ENCODE measurements at places on chromosomes 11 and 22.

- no peak for DNase-seq
Measured at GRCh38 chr11:45179686-45180178, 33.3 kb downstream of the PRDM11 start.

DNA sequence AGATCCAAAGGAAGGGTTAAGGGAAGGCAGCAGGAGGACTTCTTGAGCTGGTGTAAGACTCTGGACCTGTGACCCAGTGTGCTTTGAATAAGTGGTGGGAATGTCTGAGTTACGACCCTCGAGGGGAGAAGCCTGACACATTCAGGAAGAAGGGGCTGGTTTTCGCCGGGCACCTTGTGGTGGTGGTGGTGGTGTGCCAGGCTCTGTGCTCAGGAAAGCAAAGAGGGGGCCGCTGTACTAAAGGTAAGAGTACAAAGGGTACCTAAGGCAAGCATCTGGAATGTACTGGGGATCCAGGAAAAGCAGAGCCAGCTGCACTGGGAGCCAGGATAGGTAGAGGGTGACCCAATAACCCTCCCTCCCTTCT is 6.3 kb downstream of the KLHL35 start:
- DNase-seq: no peak

DNA sequence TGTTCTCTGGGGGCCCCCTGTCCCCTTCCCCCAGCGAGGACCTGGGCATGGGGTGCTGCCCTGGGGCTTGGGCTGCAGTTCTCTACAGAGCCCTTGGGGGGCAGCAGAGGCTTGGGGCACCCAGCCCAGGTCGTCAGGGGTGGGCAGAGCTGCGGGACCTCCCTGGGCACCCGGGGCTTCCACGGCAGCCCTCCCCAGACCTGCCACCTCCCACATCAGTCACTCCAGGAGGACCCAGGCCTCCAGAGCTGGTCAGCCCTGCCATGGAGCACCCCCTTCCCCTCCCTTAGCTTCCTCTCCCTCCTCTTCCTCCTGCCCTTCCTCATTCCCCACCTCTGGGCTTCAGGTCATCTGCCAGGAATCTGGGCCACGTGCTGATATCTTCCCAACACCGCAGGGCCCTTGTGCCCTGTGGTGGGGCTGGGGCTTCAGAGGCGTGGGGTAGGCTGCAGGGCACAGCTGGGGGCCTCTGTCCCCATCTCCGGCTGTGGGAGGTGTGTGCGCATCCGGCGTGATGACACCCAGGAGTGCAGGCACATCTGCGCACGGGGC is 5.8 kb downstream of the TSPAN4 start:
- DNase-seq: peak; percentile 41

DNA sequence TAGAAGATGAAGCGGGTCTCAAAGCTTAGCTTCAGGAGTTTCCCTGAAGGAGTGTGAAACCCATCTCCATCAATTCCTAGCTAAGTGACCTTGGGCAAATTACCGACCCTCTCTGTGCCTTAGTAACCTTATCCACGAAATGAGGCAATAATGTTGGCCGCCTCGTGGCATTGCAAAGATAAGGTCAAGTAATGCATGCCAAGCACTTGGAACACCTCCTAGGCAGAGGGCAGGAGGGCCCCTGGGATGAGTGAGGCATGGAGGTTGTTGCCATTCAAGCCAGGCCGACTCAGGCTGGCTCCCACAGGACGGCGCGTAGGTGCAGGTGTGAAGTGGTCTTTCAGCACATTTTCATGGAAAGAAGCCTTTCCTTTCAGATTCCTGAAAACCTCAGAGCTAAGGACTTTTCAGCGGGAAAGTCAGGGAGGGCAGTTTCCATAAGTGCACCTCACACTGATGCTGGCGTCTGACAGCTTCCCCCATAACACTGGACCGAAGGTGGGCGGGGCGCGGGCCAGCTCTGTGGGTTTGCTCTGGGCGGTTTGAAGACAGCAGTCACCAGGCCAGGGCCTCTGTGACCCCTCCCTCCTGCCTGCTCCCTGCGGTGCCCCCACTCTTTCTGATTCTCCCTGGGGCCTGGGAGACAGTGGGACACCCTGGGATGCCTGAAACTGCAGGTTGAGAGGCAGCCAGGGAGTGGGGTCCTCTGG is 25.2 kb downstream of the RPS6KA4 start:
- DNase-seq: no peak

DNA sequence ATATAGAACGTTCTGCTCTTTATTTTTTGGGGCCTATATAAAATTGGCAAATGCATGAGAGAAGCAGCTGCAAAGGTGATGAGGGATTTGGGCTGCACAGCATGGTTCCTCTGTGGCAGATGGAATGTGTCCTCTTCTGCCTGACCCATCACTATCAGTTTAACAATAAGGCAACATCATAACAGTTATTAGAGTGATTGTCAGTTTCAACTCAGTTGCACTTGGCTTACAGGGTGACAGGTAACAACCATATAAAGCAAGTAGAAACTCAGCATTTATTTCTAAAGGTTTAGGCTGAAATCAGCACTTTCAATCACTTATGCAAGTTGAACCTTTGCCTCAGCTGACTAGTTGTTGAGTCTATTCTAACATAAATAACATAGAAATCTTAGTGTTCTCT is 935.4 kb upstream of the CHORDC1 start:
- no peak for DNase-seq

- no peak for DNase-seq
Measured at GRCh38 chr22:47340851-47341436, 578.5 kb downstream of the TBC1D22A start.

DNA sequence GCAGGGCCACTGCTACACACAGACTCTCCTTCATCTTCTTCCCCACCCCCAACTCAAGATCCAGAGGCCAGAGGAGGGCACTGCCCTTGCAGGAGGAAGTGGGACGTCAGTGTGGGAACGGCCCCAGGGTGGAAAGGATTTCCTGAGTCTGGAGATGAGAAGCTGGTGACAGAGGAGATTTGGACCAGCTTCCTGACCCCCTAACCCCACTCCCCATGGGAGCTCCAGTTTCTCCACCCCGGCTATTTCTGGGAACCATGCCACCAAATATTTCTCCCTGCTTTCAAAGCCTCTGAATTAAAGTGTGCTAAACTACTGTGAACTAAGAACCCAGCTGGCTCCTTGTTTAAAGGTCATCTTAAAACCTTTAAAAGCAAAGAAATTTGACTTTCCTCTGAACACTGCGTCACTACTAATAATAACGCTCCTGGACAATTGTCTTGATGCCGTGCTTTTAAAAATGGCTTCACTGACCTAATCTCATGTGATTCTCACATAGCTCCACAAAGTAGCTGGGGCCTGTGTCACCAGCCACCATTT is 46.6 kb downstream of the CWC15 start:
- no peak for DNase-seq

- DNase-seq: no peak
Measured at GRCh38 chr11:116535994-116536393, 236.8 kb downstream of the BUD13 start.

DNA sequence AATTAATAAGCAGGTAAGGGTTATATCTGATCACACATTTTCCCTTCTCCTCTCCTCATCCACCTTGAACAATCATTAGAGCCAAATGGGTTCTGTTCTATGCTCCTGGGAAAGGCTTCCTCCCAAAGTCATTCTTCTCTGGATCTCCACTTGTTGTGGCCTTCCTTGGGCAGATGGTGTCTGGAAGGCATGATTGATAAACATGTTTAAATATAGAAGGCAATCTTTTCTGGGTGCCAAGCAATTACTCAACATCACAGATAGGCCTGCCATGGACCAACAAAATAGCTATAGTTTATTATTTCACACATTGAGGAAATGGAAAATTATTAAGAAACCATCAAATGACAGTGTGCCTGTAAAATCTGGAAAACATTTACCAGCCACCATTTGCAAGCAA is 73.5 kb downstream of the KCNA4 start:
- no peak for DNase-seq

- no peak for DNase-seq
Measured at GRCh38 chr22:50398831-50399648, 55.9 kb downstream of the PPP6R2 start.

DNA sequence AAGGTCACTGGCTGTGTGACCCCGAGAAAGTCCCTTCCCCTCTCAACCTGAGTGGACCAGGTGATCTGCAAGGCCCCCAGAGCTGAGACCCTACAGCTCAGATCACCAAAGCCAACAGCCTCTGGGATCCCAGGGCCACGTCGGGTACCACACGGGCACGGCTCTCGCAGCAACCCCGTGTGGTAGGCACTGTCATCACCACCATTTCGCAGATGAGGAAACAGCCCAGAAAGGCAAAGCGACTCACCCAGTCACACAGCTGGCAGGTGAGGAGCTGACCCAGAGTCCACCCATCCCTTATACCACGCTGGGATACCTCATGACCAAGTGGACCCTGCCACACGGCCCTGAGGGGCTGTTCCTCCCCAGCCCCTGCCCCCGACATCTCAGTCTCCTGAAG is 2.8 kb downstream of the ATP5MGL start:
- DNase-seq: no peak

GRCh38 chr22:38411016-38411415 is 44.0 kb downstream of the KCNJ4 start:
- DNase-seq: no peak

GRCh38 chr22:43001271-43002201 is 13.4 kb downstream of the PACSIN2 start:
- DNase-seq: no peak

DNA sequence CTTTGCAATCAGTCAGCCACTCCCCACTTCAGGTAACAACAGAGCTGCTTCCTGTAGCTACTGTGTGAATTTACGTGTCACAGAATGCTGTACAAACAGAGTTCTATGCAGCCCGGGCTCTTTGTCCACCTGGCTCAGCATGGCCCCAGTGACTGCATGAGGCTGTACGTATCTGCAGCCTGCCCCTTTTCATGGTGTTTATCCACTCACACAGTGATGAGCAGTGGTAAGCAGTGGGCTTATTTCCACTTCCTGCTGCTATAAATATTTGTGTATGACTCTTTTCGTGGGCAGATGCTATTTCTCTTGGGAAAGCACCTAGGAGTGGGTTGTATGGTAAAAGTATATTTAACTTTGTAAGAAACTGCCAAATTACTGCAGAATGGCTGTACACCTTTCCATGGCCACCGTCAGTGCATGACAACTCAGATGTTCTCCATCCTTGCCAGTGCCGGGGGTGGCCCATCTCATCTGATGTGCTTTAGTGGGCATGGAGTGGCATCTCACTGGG is 43.3 kb downstream of the MYEOV start:
- peak; percentile 60 for DNase-seq

DNA sequence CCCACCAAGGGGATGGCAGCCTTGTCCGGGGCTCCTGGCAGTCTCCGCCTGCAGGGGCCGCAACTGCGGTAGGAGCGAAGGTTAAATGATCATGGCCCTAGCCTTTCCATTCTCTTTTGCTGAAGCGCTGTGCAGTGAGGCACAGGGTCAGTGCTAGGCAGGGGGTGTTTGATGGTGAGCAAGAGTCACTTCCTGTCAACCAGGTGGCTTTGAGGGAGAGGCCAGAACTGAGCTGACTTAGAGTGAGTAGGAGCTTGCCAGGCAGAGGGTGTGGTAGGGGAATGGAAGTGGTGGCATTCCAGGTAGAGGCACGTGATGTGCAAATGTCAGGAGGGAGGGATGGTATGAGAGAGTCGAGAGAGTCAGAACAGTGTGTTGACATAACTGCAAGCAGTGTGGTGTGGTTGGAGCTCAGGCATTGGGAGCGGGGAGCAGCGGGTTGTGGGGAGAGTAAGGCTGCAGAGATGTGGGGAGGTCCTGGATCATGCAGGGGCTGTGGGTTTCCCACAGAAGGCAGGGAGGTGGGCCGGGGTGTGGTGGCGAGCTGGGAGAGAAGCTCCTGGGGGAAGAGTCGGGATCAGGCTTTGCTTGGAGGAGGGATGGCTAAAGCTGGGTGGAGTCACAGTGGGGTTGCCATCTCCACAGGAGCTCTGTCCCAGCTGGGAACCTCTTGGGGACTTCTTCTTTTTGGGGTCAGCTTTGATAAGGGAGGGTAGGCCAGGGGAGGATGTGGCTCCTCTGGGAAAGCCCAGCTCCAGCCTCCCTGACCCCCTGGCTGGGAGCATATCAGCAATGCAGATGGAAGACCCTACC is 33.3 kb downstream of the AMPD3 start:
- no peak for DNase-seq

DNA sequence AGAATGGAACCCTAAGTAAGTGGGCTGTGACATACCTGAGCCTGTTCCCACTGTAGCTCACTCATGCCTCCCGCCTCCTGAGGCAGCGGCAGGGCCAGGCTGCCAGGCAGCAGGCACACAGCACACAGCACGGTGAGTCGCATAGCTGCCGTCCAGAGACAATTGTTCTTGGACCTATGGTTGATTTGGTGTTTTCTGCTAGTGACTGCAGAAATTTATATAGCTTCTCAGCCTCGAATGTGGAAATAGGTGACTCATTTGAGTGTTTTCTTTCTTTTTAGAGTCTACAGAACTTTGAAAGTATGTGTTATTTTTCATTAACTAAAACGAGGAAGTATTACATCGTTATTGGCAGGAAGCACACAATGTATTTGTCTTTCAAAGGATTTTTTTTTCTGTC is at the start of gene MMP7:
TSS of gene MMP7 (minus strand) at position 190 of the 400 bp plus-strand sequence. CDS start at position 143, 47 bp downstream.
- no peak for DNase-seq

GRCh38 chr11:77081976-77082836 is 15.4 kb downstream of the CAPN5 start:
- DNase-seq: no peak

GRCh38 chr22:30304495-30305244 is 15.4 kb upstream of the CASTOR1 start:
- no peak for DNase-seq

GRCh38 chr11:35798423-35798822 is 135.8 kb downstream of the TRIM44 start:
- no peak for DNase-seq

DNA sequence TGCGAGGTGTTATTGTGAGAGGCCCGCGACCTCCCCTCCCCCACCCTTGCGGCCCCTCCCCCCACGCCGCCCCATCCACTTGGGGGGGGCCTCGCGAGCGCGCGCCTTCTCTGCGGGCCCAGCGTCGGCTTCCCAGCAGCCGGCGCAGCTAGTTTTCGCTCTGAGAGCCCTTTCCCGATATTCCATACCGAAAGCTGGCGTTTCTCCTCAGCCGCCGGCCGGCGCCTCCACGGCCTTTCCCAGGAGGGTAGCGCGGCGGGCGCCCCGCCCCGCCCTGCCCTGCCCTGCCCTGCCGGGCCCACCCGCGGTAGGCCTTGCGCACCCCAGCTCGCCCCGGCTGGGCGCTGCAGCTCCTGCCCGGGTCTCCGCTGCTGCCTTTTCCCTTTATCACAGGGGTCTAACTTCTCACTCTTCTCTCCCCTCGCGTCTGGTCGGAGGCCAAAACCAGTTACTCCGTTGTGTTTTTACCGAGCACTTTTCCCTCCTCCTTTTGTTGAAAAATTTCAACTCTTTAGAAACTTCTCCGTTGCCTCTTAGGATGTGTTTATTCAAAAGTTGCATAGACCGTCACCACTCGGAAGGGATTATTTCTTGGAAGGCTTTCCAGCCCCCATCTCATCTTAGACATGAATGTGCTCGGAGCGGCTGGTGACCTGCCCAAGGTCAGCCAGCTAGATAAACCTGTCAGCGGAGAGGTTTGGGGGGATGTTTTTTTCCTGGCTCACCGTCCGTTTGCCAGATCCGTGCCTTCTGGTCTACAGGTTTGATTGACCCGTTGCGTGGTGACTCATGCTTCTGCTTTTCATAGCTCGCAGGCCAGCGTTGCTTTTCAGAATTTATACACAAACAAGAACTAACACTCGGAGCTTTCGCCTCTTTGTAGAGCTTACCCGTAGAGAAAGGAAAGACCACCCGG is 648 bp downstream of the PAFAH1B2 start:
- DNase-seq: no peak

Measured in stimulated activated CD4-positive, alpha-beta T cell treated with anti-CD3 and anti-CD28 coated beads, Interleukin-2, amount 100 ng/mL, for 4 hours (primary cell).